Thyroid gland (tissue), 4 donors: ENCODE measurements at places on chromosomes 7 and 10.

DNA sequence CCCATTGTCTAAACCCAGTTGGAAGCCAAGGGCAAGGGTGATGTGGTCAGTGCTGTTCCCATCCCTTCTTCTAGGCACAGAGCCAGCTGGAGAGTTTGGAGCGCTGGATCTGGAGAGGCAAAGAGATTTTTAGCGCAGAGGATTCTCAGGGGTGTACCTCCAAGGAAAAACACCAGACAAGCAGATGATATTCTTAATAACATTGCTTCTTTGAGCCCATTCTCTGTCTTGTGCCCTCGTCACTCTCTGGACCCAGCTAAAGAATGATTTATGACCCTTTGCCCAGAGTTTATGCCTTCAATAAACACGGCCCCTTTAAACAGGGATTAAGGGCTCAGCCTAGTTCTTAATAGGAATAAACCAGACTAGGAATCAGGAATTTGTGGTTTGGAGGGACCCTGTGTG lies 4.7 kb upstream of the HIP1 start:
- no peak for DNase-seq

- no peak for DNase-seq
Measured at GRCh38 chr7:138396251-138397070, 63.6 kb upstream of the TRIM24 start.

DNA sequence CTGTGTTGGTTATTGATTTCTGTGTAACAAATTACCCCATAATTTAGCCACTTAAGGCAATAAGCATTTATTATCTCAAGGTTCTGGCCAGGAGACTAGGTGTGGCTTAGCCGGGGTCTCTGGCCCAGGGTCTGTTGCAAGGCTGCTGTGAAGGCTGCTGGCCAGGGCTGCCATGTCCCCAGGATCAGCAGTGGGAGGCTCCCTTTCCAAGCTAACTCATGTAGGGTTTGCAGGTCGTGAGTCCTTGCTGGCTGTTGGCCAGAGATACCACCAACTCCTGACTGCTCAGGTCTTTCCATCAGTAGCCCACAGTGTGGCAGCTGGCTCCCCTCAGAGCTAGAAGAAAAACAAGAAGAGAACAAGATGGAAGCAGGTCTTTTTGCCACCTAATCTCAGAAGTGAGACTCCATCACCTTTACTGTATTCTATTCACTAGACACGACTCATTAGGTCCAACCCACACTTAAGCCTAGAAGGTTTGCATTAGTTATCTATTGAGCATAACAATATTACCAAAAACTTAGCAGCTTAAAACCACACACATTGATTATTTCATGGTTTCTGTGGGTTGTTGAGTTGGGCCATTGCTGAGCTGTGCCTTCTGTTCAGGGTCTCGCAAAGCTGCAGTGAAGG lies 185.6 kb downstream of the PFKFB3 start:
- no peak for DNase-seq

- DNase-seq: no peak
Measured at GRCh38 chr7:14368285-14368684, 378.8 kb upstream of the ETV1 start.

DNA sequence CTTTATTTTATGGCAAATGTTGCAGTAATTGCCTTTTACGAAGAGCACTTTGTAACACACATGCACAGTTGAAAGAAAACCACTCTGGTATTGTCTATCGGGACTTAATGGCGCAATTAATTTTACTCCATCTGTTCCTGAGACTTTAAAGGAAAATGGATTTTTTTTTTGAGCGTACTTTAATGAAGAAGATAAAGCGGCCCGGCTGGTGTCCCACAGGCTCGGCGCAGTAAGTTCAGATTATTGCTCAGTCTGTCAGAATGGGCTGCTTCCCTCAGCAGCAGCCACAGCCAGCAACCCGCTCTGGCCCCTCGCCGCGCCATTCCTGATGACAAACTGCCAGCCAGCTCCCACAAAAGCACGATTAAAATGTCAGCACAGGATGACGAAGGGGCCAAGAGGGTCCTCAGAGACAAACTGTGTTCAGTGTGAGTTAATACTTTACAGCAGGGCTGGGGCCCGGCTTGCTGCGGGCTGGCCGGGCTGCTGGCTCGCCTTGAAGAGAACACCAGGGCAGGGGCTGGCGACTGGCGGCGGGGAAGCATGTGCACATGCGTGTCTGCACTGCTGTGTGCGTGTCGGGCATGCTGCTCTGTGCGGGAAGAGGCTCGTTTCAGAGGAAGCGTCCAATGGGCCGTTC lies 501.0 kb upstream of the GALNT17 start:
- no peak for DNase-seq

GRCh38 chr7:27249724-27250556 lies 7.3 kb downstream of the EVX1 start:
- no peak for DNase-seq

DNA sequence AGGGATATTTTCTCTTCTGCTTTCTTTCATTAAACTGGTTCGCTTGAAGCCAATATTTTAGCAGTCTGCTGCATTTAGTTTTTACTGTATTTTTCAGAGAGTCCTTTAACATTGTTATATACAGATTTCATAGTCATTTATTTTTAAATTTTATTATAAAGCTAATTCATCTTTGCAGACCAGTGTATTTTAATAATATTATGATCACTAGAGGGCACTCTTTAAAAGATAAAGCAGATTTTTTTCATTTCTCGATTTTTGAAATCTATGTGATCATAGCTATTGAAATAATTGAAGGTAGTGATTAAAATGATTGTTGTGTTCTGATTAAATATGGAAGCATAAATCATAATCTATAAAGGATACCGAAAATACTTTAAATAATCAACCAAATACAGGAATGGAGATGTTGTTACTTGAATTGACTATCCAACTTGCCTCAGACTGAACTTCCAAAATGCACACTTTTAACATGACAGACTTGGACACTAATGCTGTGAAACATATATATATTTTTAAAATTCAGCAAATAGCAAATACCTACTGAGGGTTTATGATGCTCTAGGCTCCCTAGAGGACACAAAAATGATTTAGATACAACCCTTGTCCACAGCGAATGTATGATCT lies 35.2 kb downstream of the ST7 start:
- no peak for DNase-seq

- DNase-seq: no peak
Measured at GRCh38 chr10:20142311-20142710, 326.1 kb downstream of the PLXDC2 start.

GRCh38 chr7:135758531-135758932 lies 9.9 kb upstream of the FAM180A start:
- peak; percentile 68 for DNase-seq

- DNase-seq: no peak
Measured at GRCh38 chr10:11227103-11227502, 209.4 kb downstream of the CELF2 start.

- no peak for DNase-seq
Measured at GRCh38 chr7:155995183-155995612, 182.9 kb upstream of the SHH start.

- no peak for DNase-seq
Measured at GRCh38 chr10:93006435-93007039, 54.1 kb upstream of the CYP26C1 start.

- no peak for DNase-seq
Measured at GRCh38 chr7:17126413-17127268, 171.8 kb upstream of the AHR start.

GRCh38 chr10:101122270-101123084 lies 8.6 kb upstream of the TLX1 start:
- DNase-seq: no peak

DNA sequence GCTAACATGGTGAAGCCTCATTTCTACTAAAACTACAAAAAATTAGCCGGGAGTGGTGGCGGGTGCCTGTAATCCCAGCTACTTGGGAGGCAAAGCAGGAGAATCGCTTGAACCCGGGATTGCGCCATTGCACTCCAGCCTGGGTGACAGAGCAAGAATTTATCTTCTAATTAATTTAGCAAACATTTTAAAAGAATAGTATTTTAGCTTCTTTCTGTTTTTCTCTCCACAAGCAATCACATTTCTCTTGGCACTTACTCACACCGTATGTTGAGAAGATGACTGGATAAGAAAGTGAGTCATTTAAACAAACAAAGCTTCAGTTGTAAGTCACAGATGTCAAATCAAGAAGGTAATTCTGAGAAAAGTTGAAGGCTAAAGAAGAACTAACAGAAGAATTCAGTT lies 264.0 kb downstream of the ARL4A start:
- DNase-seq: no peak

DNA sequence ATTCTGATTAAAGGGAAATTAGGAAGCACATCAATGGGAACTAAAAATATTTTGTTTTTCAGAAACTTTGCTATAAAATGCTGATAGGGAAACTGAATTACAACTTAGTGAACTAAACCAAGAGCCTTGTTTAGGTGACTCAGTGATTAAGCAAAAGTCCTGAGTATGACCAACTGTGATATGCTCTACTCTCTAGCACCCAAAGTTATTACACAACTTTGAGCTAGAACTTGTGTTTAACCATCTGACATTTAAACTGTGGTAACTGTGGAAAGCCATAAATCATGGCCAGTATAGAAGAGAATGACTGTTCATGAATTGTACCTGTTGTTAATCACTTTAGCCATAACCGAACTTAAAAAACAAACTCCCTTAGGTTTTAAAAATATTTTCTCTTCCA lies 127.4 kb downstream of the ZNF365 start:
- DNase-seq: no peak

DNA sequence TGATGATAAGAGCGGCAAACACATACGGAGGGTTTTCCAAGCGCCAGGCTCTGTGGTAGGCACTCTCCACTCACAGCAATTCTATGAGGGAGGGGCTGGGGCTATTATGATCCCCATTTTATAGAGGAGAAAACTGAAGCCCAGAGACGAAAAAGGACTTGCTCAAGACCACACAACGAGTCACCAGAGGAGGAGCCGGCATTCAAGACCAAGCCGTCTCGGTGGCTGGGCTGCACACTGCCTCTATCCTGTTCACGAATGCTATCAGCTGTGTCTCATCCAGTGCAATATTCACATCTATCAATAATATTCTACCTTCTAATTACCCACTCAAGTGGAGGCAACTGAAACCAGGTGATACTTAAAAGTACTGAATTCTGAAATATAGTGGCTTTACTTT lies 67.8 kb upstream of the NMT2 start:
- DNase-seq: no peak

GRCh38 chr7:66296557-66296956 lies 91.4 kb downstream of the TPST1 start:
- DNase-seq: no peak

GRCh38 chr10:79070606-79071395 lies 2.0 kb downstream of the ZMIZ1 start:
- DNase-seq: peak; percentile 98

GRCh38 chr7:141699860-141700259 lies 2.1 kb downstream of the DENND11 start:
- DNase-seq: no peak

DNA sequence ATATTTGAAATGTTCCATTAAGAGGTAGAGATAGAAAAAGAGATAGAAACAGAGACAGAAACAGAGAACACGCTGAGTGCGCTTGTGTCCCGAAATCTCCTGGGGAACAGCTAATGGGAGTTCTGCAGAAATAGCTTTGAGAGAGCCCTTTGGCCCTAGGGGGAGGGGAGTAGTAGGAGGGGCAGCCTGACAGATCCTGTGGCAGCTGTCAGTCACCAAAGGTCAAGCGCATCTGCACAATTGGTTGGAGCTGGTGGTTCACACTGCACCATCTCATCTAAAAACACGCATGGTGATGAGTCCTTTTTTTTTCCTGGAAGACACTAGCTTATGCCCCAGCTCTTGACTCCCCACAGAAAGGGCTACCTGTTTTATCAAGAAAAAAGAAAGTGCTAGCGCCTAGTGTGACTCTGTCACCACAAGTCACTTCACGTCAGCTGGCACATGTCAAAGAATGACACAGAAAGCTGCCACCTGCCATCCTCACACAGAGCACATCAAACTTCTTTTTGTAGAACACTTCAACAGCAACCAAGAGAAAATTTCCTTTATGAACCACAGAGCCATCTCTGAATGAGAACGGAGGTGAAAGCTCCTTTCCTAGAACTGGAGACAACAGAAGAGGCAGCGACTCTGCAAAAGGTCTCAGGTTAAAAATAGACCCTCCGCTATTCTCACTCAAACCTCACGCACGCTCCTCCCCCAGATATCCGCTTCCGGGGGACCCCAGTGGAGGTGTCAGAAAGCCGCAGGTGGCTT lies 125.7 kb downstream of the GFRA1 start:
- no peak for DNase-seq

DNA sequence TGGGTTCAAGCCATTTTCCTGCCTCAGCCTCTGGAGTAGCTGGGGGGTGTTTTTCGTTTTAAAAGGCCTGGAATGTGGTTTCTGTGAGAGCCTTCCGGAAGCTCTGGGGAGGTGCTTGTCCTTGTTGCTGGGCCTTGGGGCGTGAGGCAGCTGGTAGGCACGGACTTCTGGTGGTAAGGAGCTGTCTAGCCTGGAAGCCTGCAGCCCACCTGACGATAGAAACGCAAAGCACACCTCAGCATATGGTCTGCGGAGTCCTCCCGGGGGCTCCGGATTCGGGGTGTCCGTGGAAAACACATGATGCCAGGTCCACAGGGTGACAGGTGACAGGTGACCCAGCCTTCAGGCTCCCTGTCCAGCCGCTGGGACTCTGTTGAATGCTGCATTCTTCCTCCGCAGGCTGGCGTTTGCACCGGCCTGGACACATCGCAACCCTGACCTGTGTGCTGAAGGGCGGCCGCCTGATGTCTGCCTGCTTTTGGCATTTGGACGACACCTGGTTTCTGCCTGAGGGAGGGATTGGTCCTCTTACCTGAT lies 37.3 kb downstream of the INPP5A start:
- DNase-seq: peak; percentile 81

GRCh38 chr7:484356-485101 lies 35.1 kb downstream of the PDGFA start:
- DNase-seq: no peak
